ENCODE measurements at places on chromosomes 11 and 22. TPM values are rescaled to one million over a fixed set of nuclear protein-coding genes. Genes with fewer than 3 reads are reported as not detected.

FGF4 gene
- not detected for total RNA-seq

RFPL1 gene
- not detected for total RNA-seq

DNA sequence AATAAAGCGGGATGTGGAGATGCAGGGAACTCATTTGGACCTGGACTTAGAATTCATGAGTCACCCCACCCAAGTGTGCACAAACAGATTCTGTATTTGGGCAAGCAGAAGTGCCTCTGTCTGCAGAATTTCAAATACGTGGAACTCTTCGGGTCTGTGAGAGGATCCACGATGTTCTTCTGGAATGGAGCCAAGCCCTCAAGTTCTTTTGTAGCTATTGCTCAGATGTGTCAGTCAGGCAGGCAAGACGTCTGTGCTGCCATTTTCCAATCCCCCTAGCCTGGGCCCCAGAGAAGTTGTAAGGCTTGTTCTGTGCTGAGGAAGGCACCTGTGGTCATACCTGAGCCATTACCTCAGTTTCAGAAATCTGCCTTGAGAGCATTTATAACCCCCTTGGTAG, 132.8 kb upstream of the RASSF10 start:
- no peak for DNase-seq

SLC25A18 gene
- 1.2 TPM for total RNA-seq
